ENCODE measurements at places on chromosomes 12 and 14.

DNA sequence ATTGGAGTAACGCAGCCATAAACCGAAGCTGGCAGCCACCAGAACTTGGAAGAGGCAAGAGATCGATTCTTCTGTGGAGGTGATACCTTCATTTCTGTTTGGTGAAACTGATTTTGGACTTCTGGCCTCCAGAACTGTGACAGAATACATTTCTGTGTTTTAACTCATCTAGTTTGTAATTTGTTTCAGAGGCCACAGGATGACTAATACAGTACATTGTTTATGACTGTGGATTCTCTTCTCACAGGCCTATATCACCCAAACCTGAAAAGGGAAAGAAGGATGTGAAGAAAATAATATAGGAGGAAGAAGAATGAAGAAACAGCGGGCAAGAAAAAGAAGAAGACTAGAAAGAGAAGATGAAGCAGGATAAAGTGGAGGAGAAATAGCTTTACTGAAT lies 263.8 kb upstream of the DIO2 start:
- no peak for DNase-seq

DNA sequence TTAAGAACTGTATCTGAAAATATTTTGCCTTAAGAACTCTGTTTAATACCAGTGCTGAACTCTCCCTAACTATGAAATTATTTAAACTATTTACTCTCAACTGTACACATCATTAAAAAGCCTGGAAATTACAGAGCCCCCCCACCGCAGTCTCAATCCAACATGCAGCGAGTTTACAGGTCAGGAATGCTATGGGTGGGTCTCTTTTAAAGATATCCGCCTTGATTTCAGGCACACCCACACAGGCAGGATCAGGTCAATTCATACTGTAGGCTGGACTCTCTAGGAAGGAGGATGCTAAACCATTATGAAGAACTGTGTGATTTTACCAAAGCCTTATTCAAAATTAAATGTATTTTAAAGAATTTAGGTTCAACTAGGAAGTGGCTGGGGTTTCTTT lies 16.5 kb downstream of the SPTLC2 start:
- DNase-seq = no peak

GRCh38 chr14:62661818-62662217 lies 383.4 kb downstream of the KCNH5 start:
- DNase-seq = no peak

GRCh38 chr12:51108136-51108535 lies 24.7 kb upstream of the CSRNP2 start:
- no peak for DNase-seq

- DNase-seq = no peak
These were observed 78.7 kb downstream of the STXBP6 start for GRCh38 chr14:24971255-24971654.

- DNase-seq = no peak
These were observed 495.4 kb upstream of the TMEM132C start for GRCh38 chr12:127771546-127771945.

DNA sequence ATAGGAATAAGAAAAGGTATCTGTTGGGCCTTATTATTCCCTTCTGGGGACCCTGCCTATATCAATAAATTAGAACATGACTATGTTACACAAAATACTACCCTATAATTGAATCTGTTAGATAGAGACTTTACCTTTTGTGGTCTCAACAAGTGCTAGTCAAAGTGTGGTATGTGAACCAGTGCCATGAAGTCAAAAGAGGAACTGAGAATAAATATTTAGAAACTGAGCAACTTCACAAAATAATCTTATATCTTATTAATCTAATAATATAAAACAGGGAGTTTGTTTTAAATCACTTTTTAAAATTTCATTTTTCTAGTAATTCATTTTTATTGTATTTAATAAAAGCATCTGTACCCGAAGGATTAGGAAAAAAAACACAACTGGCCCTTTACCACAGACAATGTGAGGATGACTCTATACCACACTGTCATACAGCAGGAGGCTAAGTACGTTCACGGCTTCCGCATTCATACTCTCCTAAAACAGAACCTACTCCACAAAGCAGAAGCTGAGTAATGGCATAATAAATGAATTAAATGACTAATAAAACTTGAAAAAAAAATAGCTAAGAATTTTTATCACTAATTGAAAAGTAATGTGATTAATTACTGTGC lies 42.1 kb downstream of the SEC23A start:
- no peak for DNase-seq

DNA sequence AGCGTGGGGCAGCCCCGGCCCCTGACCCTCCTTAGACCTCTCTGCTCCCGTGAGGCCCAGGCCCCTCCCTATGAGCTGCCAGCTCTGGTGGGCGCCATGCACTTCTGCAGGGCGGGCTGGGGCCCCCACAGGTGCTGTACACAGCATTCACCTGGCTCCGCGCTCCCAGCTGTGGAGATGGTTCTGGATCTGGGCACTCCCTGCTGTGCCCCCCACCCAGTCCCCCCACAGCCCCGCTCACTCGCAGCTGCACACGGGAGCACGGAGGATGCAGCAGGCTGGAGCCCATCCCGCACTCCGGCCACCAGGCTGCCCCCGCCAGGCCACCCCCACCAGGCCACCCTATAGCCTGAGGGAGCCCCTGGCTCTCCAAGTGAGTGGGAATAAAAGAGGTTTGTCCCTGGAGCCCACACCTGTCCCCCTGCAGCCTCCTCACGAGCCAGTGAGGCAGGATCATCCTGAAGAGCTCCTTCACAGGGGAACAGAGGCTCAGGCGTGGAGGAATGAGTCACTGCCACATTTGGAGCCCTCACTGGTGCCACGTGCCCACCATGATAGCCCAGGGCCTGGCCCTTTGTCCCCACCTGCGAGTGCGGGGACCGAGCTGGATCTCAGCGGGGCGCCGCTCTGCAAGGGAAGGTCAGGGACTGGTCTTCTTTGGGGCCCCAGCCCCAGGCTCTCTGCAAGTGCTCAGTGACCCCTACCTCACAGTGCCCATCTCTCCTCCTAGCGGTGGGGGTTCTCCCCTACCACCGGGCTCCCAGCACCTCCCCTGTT lies 1.9 kb downstream of the ADSS1 start:
- DNase-seq = no peak

DNA sequence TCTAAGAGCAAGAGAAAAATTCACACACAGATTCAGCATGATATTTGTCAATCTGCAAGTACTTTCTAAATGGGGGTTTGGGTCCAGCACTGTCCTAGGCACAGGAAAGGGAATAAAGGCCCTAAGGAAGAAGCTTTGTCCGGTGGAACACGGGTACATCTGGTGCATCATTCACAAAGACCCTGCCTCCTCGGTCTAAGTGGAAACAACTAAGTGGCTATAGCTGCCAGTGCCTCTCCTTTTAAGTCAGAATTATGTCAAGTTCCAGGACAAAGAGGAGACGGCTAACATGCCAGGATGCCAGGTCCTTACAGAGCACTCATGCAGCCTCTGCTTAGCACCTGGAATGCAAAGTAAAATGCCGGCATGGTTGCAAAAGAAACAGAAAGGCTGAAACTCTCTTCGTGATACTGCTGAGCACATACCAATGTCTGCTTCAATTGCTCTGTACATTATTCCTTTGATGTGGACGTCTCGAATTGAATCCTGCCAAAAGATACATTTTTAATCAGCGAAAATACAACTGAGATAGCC lies 47.5 kb downstream of the NT5DC3 start:
- DNase-seq = no peak

DNA sequence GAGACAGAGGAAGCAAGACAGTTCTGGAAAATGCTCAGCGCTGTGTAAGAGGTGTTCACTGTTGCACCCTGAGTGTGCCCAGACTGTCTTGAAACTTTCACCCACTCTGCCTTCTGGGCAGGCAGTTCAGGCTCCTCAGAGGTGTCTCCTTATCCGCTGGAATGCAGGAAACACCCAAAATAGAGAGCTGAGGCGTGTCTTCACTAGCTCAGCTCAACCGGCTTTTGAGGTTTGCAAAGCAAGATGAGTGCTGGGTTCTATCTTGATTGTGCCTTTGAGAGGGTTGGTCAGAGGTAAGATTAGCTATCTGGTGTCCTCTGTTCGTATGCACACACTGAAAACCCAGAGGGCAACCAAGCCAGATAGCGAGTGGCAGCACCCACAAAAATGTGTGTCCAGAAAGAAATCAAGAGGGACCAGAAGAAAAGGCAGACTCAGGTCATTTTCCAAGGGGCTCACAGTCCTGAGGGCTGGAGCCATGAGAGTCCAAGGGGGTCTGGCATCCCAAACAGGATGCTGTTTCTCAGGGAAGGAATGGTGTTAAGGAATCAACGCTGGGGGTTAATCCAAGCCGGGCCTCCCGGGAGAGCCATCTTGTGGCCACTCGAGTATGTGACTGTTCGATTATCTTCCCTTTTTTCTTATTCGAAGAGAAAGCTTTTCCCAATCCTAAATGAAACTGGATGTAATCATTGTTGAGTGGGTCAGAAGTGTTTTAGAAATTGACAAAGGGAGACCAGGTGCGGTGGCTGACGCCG lies 47.1 kb downstream of the TBX3 start:
- DNase-seq = no peak

GRCh38 chr12:40105265-40105514 lies 691 bp downstream of the SLC2A13 start:
- no peak for DNase-seq

- no peak for DNase-seq
These were observed 3.4 kb downstream of the MYG1 start for GRCh38 chr12:53302903-53303302.

- no peak for DNase-seq
These were observed 1.9 kb downstream of the SRSF5 start for GRCh38 chr14:69768873-69769272.

- peak; percentile 77 for DNase-seq
These were observed 729 bp downstream of the OSBPL8 start for GRCh38 chr12:76558684-76559399.

DNA sequence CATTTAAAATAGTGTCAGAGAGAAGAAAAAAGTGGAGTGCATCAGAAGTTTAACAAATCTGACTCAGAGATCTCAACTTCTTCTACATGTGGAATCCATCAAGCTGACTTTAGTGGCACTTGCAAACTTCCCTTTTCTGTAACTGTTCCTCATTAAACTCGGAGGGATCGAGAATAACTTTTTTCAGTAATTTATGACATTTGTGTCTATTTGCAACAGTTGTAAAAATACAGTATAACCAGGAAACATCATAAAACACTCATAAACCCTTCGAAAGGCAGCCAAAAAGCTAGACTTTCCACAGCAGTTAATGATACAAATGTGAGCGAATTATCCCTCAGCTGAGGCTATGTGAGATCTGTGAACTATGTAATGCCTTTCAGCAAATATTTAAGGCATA lies 1936.8 kb upstream of the SEL1L start:
- DNase-seq = no peak

DNA sequence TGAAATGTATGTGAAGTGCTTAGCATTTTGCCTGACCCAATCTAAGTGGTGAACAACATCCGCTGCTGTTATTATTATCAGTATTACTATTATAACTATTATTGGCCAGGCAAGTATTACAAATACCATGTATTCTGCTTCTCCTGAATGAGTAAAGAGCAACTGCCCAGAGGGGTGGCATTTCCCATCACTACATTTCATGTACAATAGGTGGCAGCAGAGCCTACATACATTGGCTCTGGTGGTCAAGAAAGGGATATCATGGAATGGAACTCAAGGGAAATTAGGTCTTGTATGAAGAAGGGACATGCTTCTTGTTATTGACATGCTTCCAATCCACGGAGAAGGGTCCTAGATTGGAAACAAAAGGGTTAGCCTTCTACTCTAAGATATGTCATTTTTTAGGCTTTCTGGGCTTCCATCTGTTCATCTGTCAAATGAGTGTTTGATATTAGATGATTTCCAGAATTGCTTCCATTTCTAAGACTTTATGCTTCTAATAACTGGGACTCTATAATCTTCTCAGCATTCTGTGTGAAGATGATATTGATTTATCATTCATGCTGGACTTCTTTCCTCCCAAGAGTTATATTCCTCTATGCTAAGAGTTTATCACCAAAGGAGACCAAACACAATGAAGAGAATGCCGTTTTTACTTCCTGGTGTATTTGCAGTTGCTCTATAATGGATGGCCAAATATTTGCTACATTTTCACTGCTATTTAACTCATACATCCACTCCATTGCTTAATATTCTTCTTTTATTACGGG lies 239.1 kb downstream of the SSPN start:
- DNase-seq = no peak

Data from right forelimb (tissue), 1 donor.